Tibial artery (tissue), 4 donors: ENCODE measurements at places on chromosomes 11 and 22.

DNA sequence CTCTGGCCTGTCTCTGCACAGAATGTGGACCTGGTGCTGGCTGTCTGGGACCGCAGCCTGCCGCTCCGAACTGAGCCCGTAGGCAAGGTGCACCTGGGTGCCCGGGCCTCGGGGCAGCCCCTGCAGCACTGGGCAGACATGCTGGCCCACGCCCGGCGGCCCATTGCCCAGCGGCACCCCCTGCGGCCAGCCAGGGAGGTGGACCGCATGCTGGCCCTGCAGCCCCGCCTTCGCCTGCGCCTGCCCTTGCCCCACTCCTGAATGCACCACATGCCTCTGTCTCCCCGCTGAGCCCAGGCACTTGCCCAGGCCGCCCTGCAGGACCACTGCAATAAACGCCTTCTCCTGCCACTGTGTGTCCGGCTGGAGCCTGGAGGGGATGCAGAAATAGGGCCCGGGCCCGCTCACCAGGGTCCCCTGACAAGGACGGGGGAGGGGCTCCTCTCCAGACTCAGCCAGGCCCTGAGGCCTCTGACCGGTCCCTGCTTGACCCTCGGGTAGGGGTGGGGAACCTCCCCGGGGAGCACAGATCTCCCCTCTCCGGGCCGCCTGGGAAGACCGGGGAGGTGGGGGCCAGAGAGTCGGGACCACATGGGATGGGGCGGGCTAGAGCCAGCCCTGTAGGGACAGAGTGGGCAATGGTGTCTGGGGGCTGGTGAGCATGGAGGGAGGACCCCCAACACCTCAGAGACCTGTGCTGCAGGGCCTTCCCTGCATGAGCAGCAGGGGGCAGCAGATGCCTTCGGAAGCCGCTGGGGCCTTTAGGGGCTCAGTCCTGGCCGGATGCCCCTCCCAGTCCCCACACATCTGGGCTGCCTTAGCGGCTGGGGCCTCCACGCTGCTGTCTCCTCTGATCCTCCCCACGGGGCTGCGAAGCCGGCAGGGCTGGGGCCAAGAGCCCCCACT lies 1.4 kb upstream of the TNNI2 start:
- DNase-seq = no peak

DNA sequence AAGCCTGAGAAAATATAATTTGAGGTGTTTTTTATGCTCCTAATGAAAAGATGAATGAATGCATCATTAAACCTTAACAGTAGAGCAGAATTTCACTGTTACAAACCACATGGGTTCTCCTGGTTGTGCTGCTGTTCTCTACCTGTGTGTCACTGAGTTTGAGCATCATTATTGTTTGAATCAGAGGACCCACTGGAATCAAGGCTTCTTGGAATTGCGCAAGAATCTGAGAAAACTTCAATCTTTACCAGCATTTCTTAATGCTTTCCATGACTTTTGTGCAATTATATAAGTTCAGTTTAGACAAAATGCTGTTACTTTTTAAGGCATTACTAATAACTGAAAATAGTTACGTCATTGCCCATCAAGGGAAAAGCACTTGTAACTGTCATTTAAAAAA lies 18.8 kb upstream of the RBX1 start:
- no peak for DNase-seq

DNA sequence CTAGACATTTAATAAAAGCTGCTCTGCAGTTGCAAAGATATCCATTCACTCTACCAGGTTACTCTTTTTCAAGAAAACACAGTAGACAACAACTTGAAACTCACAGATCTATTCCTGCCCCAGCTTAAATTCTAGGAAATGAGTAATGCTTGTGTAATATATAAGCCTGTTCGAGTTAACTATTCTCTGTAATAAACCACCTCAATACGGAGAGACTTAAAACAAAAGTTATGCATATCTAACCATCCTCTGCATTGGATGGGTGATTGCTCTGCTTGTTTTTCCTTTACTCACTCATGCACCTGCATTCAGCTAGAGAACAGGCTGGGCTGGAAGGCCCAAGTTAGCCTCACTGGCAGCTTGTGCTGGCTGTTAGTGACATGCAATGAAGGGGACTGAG lies 13.3 kb downstream of the LRRC4C start:
- no peak for DNase-seq

- no peak for DNase-seq
These were observed 109.2 kb downstream of the TTC17 start for GRCh38 chr11:43467958-43468357.

DNA sequence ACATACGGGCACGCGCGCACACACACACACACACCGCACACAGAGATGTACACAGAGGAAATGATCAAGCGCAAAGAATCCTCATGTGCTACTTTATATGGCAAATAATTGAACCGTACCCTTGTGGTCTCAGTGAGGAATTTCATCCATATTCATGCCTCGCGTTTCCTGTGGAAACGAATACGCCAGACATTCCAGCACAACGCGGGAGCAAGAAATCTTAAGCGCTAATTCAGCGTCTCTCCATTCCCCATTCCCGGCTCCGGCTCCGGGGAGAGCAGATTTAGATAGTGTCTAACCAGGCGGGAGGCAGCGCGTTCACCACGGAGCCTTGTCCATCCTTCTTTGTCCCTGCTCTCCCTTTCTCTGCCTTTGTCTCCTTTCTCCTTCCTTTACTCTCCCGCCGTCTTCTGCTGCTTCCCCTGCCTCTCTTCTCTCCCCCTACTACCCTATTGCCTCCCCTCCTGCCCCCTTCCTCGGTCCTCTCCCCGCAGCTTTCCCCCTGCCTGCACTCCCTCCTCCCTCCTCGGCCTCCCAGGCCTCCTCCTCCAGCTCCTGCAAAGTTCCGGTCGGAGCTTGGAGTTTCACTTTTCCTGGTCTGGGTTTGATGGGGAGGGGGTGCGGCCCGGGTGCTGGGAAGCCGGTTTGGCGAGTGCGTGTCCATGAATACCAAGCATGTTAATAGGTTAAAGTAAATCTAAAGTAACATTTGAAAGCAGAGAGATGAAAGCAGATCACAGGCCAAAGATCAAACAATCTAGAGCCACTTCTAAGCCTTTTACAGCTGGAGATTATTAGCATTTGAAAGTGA lies 579.3 kb downstream of the BUD13 start:
- no peak for DNase-seq
